ENCODE measurements at places on chromosomes 3 and 15.

DNA sequence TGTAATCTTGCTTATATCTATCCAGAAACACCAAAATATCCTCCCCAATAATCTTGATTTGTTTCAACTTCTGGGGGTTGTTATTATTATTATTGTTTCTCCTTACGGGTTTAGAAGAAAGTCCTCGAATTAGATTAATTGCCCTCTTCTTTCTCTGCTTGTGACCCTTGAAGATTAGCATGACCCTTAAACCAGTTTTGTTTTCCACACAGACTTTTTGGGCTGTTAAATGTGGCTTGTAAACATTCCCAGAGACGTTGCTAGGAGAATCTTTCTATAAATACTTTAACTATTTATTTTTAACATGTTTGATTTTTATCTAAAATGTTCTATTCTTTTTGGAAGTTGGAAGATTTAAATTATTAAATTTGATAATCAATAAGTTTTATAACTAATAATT, 4.3 kb upstream of the SUCNR1 start:
- no peak for DNase-seq

DNA sequence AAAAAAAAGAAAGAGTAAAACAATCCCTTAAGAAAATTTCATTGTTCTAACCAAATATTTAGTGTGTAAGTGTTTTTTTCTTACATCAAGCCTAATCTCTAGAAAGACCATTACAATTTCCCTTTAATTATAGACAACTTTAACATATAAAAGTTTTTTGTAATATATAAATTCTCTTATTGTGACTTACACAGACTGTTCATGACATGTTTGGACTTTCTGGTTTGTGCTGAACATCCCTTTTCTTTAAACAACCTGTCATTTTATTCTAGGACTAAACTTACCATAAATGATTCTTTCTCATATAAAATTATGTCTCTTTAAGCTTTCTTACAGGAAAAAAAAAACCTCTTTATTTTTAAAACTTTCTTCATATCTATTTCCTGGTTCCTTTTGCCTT, 13.0 kb upstream of the BTLA start:
- no peak for DNase-seq

DNA sequence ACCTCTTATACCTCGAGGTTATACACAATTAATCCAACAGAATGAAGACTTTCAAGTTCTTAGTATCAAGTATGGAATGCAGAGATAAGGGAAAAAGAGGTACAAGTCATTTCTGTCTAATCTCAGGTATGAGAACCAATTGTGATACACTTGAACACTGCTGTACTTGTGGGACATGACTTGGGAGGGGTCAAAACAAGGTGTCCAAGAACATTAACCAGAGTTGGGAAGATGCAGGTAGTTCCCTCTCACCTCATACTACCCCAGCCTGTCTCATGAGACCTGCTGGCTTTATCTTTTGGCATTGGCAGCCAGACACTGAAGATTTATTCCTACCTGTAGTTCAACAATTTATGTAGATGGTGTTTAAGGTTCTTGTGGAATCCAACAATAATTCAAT, 209.7 kb downstream of the NR1D2 start:
- DNase-seq: no peak

DNA sequence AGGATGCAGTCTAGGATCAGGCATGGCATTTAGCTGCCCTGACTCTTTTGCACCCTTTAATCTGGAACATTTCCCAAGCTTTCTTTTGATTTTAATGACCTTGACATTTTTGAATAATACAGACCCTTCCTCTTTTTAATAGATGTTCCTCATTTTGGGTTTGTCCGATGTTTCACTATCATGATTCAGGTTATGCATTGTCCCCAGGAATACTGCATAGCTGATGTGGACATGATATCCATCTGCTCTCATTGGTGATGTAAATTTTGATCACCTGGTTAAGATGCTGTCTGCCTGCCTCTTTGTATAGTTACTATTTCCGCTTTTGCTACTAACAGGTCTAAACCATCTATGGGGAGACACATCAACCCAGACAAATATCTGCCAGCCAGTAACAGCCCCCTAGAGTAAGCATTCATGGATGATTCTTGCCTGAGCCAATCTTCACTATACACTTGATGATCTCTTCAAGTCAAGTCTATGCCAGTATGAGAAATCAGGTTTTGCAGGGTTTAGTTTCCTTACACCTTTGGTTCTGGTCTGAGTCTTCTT, 50.6 kb upstream of the ULK4 start:
- DNase-seq: no peak

All from activated CD4-positive, alpha-beta T cell treated with anti-CD3 and anti-CD28 coated beads for 24 hours (primary cell).